ENCODE measurements at places on chromosomes 16 and 17.

DNA sequence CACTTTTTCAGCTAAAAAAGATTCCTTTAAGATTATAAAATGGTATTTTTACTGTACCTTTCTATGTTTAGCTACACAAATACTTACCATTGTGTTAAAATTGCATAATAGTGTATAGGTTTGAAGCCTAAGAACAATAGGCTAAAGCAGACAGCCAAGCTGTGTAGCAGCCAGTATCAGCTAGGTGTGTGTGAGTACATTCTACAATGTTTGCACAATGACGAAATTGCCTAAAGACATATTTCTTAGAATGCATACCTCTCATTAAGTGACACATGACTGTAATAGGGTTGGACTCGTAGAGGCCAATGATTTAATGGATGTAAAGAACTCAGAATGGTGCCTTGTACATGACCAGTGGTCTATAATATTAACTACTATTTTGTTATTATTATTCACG, 1.9 kb upstream of the MT1B start:
- no peak for DNase-seq

- peak; percentile 98 for DNase-seq
Measured at GRCh38 chr16:83689385-83689831, 118.4 kb upstream of the HSBP1 start.

- DNase-seq = peak; percentile 56
Measured at GRCh38 chr16:68737730-68738629, 888 bp downstream of the CDH1 start.

DNA sequence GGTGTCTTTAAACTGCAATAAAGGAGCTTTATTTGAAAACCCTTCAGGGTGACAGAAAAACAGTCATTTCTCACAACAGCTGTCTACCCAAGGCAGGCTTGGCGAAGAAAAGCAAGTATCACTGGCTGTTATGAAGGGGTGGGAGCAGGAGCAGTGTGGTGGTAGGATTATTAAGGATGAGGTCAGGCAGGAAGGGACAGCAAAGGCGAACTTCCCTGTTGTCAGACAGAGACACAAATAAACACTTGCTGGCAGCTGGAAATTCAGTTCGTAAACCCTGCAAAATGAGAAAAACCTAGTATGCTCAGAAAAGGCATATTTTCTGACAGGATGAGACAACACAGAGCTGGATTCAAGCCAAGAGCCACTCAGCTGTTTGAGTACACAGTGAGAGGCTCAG, 416.3 kb upstream of the CDH5 start:
- no peak for DNase-seq

- DNase-seq = no peak
Measured at GRCh38 chr17:56876766-56877179, 37.1 kb downstream of the TRIM25 start.

DNA sequence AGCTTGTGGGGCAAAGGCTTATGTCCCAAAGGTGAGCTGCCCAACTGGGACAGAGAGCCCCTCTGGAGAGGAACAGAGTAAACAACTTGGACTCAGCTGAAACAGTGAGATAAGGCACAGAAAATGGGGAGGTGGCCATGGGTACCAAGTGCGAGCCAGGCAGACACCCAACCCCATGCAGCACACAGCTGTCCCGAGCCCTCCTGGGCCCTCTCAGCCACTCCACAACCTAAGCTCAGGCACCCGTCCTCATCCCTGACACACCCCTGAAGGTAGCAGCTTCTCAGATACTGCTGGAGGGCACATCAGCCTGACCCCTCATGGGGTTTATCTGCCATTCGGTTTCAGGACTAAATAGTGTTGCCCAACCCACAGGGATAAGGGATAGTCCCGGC, 4.8 kb upstream of the GFOD2 start:
- no peak for DNase-seq

DNA sequence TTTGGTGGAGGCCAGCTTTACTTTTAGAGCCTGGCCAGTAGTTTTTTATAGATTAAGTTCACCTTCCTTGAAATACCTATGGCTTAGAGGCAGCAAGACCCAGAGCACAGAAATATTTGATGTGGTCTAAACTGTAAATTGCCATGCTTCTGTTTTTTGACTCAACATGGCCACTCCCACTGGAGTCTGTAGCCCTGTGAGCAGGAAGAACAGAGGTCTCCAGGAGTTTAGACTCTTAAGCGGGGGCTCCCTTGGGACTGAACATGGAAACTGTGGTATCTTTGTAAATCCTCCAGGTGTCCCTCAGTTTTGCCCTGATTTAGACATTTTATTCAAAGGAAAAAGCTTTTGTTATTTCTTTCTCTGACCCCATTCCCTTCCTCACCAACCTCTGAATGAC, 145.6 kb downstream of the FTO start:
- no peak for DNase-seq

GRCh38 chr17:72545766-72546165, 424.9 kb downstream of the SOX9 start:
- no peak for DNase-seq

DNA sequence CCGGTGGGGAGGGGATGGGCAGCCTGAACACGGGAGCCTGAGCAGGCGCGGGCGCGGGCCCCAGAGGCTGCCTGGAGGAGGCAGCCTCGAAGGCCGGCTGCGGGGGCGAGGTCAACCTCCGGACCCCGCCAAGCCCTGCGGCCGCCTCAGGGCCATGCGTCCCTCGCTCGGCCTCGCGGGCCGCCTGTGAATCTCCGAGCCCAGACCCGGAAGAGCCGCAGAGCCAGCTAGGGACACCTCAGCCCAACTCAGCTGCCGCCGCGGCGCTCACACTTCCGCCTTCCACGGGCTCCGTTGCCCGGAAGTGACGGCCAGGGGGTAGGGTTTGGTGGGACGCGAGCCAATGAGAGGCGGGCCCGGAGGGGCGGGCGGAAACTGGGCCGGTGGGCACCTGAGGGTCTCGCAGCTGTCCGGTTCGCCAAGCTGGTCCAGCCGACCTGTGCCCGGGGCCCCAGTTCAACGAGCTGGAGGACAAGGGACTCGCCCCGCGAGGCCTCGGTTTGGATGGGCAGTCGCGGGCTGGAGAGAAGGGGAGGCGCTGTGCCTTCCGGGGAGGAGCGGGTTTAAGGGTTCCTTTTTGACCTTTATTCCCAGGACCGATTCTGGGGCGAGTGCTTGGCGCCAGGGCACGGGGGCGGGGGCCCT, at the start of gene SLC38A10:
TSS of gene SLC38A10 (minus strand) at position 277 of the 645 bp plus-strand sequence. CDS start 386 bp downstream, outside the sequence.
- peak; percentile 91 for DNase-seq

GRCh38 chr17:1455291-1455796, 688 bp downstream of the CRK start:
- DNase-seq = peak; percentile 81

DNA sequence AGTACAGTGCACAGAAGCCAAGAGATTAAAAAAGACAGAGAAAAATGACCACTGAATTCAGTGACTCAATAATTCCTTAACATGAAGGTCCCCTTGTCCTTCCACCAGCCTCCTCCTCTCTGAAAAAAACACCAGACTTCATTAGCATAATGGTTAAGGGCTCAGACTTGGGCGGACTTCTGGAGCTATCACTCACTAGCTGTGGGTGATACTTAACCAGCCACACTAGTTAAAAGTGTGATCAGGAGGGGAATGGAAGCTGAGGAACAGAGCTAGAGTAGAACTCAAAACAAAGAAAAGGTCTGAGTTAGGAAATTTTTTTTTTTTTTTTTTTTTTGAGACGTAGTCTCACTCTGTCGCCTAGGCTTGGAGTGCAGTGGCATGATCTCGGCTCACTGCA, 23.2 kb downstream of the ZNF652 start:
- peak; percentile 23 for DNase-seq

DNA sequence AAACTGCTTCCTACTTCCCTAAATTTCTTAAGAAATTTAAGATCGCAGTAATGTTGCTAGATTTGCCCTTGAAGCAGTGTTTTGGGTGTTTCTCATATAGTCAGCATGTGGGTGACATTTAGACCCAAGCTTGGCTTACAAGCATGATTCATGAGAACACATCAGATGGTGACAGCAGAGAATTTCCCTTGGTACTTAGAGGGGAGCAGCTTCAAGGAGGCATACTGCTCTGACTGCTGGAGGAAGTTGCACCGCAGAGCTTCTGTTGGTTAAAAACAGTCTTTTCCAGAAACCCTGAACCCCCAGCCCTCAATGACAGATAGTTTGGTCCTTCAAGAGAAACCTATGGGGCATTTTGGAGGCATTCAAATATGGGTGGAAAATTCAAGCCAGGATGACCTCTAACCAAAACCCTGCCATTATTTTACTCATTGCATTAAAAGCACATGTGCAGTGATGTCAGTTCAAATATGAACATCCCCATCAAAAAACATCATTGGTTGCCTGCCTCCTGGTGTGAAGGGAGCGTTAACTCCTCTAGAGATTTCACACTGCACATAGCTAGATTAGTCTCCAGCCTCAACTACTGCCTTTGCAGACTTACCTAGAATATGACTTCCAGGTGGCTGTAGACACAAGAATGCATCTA, 201.5 kb upstream of the CACNG5 start:
- peak; percentile 31 for DNase-seq

GRCh38 chr16:49510654-49511305, 137.2 kb downstream of the C16orf78 start:
- DNase-seq = no peak

All from kidney tubule cell (primary cell).